NCI-H69 (cell line): ENCODE measurements at places on chromosomes 12 and 14.

DNA sequence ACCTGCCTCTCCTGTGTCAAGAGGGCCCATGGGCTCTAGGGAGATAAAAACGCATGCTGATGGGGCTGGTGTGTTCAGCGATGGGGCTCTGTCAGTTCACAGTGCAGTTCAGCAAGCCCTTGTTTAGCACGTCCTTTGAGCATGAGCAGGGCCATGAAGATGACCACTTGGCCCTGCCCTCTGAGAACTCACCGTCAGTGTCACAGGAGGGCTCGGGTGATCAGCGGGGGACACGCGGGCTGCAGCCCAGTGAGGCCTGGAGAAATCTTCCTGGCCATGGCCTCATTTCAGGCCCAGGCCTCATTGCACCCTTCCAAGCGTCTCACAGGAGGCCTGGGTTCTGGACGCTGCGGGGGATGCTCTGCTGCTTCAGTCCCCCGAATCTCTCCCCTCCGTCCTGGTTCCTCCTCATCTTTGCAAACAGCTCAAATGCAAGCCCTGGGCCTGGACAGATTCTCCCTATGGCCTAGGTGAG is 181.6 kb downstream of the ADGRD1 start:
- no peak for DNase-seq

GRCh38 chr12:94079566-94080340 is 68.6 kb upstream of the PLXNC1 start:
- DNase-seq = no peak

- DNase-seq = peak; percentile 6
Measured at GRCh38 chr12:66235626-66236281, 46.7 kb downstream of the IRAK3 start.

GRCh38 chr12:7091660-7092228 is 501 bp downstream of the C1R start:
- DNase-seq = no peak

DNA sequence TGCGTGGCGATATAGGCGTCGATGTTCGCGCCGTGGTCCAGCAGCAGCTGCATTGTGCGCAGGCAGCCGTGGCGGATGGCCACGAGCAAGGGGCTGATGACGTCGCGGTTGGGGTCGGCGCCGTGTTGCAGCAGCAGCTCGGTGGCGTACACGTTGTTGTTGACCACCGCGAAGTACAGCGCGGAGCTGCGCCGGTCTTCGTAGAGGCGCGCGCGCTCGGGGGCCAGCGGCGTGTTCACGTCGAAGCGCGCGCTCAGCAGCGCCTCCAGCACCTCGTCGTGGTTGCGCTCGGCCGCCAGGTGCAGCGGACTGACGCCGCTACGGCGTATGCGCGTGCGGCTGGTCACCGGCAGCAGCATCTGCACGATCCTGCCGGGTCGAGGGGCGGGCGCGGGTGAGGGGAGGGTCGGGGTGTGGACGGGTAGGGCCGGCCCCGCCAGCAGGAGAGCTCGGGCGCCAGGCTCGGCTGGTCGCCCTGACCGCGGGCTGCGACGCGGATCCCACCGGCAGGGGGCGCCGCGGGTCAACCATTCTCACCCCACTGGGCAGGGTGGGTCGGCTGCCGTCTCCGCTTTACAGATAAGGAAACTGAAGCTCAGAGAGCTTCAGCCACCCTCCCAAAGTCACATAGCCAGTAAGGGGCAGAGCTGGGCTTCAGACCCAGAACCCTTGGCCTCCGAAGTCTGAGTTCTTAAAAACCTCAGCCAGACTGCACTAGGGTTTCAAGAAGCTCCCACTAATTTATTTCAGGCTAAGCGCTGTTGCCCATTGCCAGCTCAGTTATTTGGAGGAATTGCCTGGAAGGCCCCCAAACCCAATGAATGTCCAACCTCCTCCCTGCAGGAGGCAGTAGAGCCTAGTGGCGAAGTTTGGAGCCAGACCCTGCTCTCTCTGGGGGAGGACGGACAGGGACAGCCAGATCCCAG is 12.4 kb downstream of the FAM181A start:
- DNase-seq = peak; percentile 82

- no peak for DNase-seq
Measured at GRCh38 chr14:92888896-92889295, 34.1 kb upstream of the CHGA start.

DNA sequence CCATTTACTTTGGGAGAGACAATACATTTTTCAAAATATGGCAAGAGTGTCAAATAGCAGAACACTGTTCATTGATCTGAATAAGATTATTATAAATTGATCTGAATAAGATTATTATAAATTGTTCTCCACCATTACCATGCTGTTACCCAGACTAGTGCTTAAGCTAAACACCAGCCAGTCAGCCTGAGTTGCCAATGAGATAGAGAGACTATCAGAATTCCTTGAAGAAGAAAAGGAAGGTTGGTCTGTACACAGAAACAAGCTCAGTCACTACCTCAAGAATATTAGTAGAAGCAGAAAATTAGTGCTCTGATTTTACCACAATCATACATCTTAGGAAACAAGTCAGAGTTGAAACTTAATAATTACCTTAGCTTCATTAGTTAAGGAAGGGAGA is 469.8 kb downstream of the FOXG1 start:
- peak; percentile 66 for DNase-seq

- DNase-seq = no peak
Measured at GRCh38 chr12:92987846-92988621, 58.9 kb upstream of the EEA1 start.
